Vagina (tissue), 2 donors: ENCODE measurements at places on chromosomes 16 and 17.

DNA sequence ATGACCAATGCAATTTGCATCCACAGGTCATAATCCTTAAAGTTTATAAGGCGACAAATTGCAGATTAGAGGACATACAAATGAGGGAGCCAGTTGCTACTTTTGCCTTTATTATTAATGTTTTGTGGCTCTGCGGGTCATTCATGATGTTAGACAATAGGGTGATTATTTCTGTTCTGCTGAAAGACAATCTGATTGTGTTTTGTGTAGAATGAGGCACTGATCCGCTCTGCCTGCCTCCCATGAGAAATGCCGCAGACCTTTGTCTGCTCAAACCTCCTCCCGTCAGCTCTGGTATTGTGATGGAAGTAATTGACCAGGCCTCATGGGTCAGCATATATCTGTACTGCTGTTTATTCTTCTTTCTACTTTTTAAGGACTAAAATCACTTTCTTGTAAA is 224.9 kb downstream of the PRKCA start:
- DNase-seq: no peak

- DNase-seq: no peak
These were observed 136.1 kb downstream of the RAB11FIP4 start for GRCh38 chr17:31527606-31528005.

DNA sequence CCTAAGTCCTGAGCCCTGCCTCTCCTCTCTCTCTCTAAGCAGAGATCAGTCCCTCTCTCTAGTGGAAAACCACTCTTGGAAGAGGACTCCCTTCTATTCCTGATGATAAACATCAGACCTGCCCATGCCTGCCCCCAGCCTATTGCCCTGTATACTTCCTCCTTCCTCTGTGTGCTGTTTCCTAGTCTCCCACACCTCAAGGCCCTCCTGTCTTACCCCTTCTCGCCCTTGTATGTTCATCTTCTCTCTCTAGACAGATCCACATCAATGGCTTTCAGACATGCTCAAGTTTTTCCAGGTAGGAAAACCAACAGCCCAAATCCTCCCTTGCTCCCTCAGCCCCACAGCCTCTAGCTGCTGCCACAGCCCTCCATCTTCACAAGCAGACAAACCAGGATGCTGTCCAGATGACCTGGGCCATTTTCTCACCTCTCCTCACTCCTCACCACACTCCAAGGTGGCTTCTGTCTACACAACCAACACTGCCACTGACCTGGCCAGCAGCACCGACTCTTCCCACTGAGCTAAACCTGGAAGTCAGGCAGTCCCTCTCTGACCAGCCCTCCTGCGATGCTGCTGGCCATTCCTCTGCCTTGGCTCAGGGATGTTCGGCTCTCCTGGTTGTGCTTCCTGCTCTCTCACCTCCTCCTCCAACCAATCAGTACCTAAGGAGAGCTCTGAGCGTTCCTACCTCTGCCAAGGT is 36.3 kb downstream of the MARF1 start:
- no peak for DNase-seq

- no peak for DNase-seq
These were observed 142.8 kb downstream of the GRIN2A start for GRCh38 chr16:10039220-10040096.

DNA sequence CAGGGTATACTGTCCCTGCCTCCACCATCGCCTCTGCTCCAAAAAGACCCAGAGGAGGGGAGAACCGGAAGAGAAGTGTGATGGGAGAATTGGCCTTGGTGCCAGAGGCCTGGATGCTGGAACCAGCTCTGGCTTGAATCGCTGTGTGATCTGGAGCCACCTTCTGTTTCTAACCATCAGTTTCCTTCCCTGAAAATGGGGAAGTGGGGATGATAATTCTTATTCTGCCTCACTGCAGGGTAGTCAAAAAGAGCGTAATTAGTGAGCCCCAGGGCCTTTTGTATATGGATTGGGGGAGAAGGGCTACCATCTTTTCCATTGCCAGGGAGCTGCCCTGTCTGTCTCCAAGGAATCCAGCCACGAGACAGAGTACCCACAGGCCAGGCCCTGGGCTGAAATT is 52.2 kb downstream of the CCT6B start:
- no peak for DNase-seq

- no peak for DNase-seq
These were observed 8.2 kb downstream of the NXPH3 start for GRCh38 chr17:49583889-49584288.

- DNase-seq: no peak
These were observed 7.3 kb downstream of the THRA start for GRCh38 chr17:40069751-40070708.

DNA sequence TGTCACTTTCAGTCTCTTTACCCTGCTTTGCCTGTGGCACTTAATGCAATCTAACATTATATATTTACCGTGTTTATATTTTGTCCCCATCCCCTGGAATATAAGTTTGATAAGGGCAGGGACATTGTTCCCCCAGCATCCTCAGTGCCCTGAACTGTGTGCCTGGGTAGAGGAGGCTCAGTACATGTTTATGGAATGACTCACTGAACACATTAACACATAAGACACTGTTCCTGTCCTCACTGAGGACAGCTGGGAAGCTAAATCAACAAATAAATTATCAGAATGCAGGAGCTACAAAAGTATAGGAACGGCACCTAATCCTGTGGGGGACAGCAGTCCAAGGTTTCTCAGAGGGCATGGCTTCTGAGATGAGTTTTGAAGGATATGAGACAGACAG is 27.8 kb downstream of the GRIN2A start:
- DNase-seq: no peak

DNA sequence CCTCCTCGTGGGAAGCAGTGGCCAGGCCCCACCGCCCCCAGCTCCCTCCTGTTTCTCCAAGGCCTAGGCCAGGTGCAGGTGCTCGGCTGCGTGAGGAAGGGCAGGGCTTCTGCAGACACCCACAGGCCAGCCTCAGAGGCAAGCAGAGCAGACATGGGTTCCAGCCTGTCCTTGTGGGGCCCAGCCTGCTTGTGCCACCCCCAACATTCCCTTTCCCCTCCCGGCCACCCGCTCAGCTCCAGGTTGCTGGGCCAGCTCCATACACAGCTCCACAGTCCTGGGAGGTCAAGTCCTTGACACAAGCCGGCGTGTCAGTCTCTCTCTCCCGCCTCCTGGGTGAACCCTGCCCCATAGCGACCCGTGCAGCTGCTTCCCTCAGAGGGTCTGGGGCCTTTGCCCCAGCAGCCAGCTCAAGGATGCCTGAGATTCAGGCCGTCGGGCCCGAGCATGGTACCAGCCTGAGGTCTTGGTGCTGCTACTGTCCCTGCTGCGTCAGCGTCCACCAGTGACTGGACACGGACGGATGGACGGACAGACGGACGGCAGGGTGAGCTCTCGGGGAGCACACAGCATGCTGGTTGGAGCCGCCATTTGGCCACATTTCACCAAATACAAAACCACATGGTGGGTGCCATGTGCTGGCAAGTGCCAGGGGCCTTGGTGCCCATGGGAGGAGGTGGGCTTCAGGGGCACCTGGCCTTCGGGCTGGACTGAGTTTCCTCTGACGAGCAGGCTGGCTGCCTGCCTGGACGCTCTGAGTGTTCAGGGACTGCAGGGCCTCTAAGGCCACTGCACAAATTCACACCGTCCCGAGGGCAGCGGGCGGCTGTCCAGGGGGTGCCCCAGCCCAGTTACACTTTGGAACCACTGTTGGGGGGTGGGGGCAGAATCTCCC is 8.0 kb downstream of the SECTM1 start:
- no peak for DNase-seq

- no peak for DNase-seq
These were observed 89.1 kb downstream of the BCAS3 start for GRCh38 chr17:60766778-60767190.

- no peak for DNase-seq
These were observed 25.6 kb upstream of the MRPS23 start for GRCh38 chr17:57875290-57876022.
